ENCODE measurements at places on chromosomes 5 and 9.

DNA sequence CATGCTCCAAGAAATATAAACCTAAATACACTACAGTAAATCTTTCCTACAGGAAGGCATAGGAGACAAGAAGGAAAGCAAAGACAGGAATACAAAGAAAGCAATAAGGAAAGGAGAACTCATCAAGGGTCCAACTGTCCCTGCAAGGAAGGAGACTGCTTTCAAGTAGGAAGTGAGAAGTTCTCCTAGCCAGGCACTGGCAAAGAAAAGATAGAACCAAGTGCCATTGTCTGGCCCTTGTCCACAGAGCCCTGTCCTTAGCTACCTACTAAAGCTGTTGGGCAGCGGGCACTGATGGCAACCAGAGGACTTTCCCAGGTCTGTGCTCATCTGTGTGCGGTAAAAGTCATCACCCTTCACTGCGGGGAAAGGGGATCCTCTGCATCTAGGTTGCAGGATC is 108.2 kb downstream of the KLHL3 start:
- no peak for DNase-seq

- DNase-seq, result no peak
Observed at GRCh38 chr9:107707915-107708441, 218.4 kb upstream of the KLF4 start.

DNA sequence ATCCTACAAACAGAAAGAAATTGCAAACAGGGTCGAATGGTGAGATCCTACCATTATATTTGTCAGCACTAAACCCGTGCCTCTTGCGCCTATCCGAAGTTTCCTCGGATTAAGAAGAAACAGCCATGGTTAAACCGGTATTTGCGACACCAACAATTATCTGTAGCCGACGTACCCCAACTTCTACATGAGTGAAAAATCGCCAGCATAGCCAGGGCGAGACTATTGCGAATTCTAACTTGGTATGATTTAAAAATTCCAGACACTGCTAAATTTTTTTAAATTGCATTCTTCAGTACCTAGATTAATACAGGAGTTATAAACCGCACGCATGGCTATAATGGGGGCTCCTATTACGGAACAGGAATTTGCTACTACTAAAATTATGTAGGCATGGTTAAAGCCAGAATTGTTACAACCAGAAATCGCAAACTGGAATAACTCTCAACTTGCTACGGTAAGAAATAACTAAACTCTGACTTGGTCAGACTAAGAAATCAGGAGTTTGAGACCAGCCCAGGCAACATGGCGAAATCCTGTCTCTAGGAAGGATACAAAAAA is 25.3 kb upstream of the ANXA2R start:
- no peak for DNase-seq

DNA sequence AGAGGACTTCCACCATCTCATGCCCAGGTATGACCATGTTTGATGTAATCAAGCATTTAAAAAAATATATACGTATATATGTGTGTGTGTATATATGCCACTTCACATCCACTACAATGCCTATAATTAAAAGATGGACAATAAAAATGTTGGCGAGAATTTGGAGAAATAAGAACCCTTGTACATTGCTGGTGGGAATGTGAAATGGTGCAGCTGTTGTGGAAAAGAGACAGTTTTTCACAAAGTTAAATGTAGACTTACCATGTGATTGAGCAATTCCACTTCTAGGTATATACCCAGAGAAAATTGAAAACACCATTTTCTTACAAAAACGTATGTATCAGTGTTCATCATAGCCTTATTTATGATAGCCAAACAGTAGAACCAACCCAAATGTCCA is 229.2 kb upstream of the WWC1 start:
- no peak for DNase-seq

DNA sequence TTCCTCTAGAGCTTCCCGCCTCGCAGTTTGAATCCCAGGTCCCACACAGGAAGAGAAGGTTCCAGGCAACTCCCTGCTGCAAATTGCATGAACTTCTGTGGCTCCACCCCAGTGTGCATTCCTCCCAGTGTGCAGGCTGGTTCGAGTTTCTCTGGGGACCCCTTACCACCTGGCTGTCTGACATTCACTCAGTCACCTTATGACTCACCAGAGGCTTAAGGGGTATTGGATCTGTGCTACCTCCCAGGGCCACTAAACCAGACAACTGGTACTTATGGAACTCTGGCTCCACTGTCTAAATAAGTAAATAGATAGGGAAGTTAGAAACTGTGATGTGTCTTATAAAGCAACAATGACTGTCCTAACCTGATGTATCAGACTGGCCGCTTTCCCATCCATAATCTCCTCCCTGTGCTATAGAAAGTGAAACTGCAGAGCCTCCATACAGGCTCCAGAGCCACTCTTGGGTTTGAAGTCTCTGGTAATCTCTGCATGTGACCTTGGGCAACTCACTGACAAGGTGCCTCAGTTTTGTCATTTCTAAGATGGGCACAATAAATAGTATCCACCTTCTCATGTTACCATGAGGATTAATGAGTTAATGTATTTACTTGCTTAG is 720.6 kb downstream of the SEMA5A start:
- DNase-seq, result no peak

DNA sequence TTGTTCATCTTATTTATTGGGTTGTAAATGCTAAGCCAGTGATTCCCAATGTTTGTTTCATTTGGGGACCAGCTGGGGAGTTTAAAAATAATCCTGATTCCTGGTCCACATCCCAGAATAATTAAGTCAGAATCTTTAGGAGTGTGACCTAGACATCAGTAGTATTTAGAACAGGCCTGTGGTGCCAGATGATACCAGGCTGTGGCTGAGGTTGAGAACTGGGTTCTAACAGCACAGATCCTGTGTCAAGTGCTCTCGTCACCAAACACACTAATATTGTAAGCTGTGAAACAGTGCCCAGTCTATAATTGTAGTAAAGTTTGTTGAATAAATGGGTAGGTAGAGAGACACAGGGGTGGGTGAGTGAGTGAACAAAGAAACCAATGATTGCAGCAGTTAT is 172.1 kb upstream of the PPP1R2B start:
- peak; percentile 32 for DNase-seq
